ENCODE measurements at places on chromosomes 1 and 21.

DNA sequence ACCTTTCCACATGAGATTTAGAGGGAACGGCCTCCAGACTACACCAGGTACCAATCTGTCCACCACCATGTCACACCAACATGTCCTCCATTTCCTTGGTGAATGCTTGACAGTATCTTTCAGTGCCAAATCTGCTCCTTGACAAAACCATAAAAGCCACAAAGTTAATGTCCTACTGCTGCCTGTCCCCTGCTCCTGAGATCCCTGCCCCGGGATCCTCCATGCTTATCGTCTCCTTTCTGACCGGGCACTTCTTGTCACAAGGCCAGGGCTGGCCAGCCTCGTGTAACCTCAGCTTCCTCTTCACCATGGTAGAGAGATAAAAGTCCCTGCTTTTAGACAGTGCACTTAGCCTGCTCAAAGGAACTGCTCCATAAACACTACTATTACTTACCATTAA lies 136.2 kb downstream of the NAV1 start:
- no peak for DNase-seq

GRCh38 chr1:38455829-38456530 lies 403.6 kb downstream of the RRAGC start:
- no peak for DNase-seq

GRCh38 chr1:245448975-245449431 lies 294.2 kb downstream of the KIF26B start:
- DNase-seq, result no peak

GRCh38 chr1:47298025-47298699 lies 15.8 kb downstream of the STIL start:
- DNase-seq, result no peak

DNA sequence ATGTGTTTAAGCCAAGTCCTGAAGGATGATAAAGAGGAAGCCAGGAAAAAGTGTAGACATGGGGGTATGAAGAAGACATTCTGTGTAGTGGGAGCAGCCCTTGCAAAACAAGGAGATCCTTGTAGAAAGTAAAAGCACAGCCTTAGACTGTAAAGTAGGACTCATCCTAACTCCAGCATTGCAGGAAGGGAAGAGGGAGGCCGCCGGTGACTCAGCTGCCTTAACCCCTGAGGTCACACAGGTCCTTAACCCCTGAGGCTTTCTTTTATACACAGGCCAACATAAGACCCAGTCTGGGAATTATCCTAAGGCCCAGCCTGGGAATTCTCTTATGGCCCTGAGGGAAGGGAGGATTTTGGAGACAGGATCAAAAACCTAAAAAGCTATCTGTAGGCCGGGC lies 18.0 kb downstream of the PGM1 start:
- DNase-seq, result no peak

DNA sequence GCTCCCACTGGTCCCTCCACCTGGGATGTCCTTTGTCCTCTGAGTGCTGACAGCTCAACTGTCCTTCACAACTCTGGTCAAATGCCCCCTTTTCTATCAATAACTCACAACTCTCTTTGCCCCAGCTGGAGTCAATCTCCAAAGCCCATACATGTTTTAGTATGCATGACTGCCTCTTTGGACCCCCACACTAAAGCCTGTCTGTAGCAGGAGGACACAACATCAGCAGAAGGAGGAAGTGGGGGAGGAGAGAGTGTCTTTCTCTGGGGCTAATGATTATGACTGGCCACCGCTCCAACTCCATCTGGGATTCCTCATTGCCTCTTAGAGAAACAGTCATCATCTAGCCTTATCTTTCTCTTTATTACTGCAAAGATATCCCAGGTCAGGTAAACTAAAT lies 186.6 kb upstream of the FGGY start:
- no peak for DNase-seq

DNA sequence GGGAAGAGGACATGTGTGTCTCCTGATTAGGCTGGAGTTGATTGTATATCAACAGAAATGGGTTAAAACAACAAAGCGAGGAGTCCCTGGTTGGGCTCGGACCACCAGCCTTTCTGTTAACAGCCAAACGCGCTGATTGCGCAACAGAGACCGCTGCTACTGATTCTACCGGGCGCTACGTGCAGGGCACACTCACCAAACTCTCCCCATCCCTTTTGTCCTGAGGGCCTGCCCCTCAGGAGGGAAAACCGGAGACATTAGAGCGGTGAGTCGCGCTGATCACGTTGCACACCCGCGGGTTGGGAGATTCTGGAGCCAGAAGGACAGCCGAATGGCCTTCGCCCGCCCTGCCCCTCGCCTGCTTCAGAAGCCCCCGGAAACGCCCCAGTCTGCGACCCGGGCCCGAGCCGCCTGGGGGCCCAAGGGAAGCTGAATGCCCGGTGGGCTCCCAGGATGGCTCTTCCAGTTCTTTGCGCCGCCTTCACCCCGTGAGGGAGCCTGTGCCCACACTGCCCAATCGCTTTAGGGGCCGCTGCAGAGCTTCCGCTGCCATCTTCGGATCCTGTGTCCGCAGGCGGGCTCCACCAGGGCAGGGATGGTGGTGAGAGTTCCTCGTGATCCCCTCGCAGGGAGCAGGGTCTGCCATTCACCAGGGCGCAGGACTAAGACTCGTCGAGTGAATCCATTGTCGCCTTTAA lies 165.4 kb upstream of the NBPF11 start:
- DNase-seq, result no peak

DNA sequence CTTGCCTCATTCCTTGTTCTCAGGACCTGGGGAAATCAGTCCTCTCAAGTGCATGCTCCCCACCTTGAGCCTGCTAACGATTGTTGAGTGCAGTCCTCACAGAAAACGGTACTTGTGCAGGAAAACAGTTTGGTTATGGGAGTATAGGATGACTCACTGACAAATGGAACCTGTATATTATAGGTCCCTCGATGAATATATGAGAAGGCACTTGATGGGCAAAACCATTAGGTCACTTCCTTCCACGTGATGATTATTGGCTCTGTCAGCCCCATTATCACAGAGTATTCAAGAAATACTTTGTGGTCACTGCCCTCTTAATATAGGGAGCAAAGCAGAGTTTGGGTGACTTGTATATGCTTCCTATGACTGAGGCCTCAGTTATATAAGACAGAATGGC lies 6.2 kb downstream of the CCDC17 start:
- no peak for DNase-seq

GRCh38 chr1:175319912-175320230 lies 127.3 kb upstream of the KIAA0040 start:
- DNase-seq, result no peak

DNA sequence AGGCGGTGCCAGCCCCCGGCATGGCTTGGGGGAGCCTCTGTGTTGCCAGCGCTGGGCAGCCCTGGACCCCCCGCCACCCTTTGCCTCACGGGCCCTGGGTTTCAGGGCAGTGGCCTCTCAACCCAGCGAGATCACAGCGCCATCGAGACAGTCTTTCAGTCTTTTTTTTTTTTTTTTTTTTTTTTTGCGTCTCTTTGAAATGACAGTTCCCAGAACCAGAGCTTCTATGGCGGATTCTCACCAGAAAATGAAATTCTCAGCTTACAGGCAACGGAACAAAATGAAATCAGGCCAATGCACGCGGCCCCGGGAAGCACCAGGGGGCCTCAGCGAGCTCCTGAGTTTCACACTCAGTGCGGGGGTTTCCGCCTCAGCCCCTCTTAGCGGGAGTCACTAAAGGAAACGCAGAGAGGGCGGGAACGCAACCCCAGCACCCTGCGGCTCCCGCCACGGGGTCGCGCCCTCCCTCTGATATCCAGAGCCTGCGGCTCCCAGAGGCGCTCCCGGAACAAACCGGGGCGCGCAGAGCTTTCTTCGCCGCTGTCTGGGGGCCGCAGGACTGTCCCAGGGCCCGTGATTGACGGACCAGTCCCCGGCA lies 8.0 kb upstream of the COL6A1 start:
- DNase-seq, result peak; percentile 13

DNA sequence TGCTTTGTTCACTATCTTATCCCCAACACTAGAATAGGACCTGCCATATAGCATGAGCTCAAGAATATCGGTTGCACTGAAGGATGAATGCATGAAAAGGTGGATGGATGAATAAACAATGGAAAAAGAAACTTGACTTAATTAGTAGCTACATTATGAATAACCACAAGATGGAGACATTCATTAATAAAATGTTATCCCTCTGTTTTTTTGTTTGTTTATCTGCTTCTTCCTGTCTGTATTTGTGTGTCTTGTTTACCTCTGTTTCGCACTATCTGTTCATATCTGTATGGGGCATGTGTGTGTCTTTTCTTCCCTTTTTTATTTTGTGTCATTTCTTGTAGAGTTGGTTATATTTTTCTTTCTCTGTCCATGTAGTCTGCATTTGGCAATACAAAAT lies 1.1 kb upstream of the OR14I1 start:
- DNase-seq, result no peak

DNA sequence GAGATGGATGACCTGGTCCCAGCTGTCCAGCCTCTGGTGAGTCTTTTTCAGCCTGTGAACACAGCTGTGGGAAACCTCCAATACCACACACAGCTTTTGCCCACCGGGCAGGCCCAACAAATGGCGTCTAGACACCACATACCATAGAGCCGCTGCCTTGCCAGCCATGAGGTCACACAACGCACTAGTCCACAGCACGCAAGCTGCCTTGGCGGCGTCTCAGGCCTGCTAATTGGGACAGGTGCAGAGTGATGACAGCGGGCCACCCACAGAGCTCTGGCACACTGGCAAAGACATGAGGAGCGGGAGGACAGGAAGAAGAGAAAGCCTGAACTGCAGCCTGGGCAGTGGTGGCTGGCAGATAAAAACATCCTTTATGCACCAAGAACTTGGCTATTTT lies 125.5 kb downstream of the ADAMTS1 start:
- no peak for DNase-seq

DNA sequence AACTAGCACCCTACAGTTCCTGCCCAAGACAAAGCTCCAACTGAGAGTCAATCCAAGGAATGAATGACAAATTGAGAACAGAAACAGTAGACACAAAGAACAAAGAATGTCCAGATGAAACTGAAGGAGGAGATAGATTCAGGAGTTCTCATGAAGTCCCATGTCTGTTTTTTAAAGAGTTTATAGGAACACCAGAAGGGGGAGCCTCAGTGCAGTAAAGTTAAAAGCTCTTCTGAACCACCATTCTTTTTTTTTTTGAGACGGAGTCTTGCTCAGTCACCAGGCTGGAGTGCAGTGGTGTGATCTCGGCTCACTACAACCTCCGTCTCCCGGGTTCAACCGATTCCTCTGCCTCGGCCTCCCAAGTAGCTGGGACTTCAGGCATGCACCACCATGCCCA lies 323.6 kb downstream of the MRPL39 start:
- no peak for DNase-seq

- DNase-seq, result no peak
These were observed 68.2 kb downstream of the AGPAT3 start for GRCh38 chr21:43933199-43933598.

DNA sequence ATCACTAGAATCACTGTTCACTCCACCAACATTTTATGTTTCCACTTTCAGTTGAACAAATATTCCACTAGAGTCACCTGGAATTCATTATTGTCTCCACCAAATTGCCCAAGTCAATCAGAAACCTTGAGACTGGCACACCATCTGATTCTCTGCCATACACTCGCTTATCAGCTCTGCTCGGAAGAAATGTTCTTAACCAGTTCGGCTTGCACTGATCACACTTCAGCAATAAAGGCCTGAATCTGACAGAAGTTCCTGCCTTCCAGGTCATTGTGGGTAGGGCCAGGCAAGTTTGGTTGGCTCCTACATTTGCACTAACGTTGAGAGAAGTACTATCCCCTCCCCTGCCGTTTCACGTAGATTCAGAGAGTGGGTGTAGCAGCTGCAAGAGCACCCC lies 10.0 kb downstream of the TPM3 start:
- no peak for DNase-seq

- DNase-seq, result no peak
These were observed 86.3 kb downstream of the PRDM16 start for GRCh38 chr1:3155056-3155925.

DNA sequence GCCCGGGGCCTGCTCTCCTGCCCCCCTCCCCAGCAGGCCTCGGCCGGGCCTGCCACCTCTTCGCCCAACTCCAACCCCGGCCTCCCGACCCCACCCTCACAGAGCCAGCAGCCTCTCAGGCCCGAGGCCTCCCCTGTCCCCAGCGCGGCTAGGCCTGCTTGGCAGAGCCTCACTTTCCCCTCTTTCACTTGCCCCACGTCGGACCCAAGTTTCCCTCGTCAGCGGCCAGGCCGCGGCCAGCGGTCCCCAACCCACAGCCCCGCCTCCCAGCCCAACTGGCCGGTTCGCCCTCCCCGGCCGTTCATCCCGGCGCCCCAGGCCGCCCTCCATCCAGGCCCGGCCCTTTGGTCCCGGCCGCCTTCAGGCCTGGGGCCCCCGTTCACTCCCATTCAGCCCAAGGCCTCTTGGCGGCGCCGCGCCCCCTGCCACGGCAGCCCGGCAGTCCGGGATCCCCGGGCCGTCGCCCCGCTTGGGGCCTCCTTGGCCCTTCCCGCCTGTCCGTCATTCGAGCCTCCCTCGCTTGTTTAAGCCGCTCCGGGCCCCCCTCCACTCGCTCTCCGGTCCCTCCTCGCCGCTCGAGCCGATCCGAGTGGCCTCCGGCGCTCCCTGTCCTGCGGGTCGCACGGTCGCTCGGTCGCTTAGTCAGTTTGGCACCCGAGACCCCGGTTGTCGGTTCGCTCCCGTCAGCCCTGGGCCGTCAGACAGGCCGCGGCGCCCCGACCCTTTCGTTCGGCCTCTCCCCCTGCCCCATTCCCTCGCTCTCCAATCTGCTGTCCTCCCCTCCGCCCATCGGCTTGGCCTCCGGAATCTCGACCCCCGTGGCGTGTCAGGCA lies 1.4 kb downstream of the LRRC41 start:
- peak; percentile 17 for DNase-seq

GRCh38 chr21:44524414-44525371 lies 15.3 kb downstream of the KRTAP10-1 start:
- DNase-seq, result no peak

DNA sequence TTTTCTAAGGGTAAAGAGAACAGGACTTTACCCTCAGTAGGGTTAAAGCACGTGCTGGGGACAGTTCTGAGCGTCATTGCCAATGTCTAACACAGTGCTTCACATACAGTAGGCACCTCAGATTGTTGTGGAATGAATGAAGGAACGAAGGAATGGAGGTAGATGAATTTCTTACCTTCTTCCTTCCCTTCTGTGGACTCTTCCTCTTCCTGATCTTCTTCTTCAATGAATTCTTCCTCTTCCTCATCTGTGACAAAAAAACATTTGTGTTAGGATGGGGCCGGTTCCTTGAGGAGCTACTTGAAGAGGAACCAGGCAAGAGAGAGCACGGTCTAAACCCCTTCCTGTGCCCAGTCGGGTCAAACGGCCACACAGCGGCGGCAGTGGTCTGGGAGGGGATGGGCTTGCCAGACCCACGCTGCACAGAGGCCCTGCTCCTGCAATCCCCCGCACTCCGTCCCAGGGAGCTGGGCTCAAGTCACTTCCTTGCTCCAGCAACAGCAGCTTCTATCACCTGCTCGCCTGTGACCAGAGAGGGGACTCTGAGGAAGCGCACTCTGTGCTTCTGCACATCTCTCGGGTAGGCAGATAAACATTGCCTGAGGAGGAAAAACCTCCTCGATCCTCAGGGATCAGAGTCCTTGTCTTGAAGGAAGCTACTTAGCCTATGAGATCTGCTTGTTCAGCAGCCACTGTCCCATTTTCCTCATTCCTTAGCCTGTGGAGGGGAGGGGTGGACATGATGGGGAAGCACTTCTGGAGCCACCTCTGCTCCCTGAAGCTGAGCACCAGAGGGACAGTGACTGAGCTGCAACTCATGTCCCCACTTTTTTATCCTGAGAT lies 8.0 kb upstream of the SLC30A2 start:
- DNase-seq, result no peak

- DNase-seq, result no peak
These were observed 131.2 kb upstream of the TIAM1 start for GRCh38 chr21:31475223-31475622.
